SW 1271 (cell line): ENCODE measurements at places on chromosomes 7 and 10.

DNA sequence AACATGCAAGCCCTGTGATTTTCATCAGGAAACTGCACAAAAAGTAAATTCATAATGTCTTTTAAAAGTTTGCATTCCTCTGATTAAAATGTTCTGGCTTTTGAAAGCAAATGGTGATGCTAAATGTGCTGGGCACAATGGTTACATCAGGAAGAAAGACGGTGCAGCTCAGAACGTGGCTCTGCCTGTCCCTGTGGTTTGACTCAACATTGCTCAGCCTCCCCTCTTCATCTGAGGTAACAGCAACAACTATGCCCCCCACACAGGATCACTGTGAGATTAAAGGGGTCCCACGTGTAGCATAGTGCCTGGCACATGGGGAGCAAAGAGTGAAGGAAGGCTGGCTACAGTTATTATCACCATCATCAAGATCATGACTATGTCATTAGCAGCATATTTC is 44.0 kb downstream of the PARD3 start:
- DNase-seq: no peak

DNA sequence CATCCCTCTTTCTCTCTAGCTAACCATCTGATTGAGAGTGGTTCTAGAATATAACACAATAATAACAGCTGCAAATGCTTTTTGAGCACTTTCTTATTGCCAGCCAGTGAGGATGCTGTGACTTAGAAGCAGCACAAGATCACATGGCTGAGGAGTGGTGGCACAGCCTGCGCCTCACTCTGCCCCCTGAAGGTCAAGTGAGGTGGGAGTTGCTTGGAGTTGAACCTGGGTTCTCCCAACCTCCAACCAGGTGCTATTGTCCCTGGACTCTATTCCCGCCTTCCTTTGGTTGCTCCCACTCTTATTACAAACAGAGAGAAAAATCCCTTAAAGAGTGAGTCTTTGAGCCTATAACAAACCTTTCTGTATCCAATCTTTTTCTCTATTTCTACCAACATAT is 280.3 kb upstream of the PODXL start:
- no peak for DNase-seq

GRCh38 chr7:102836191-102836919 is 76.4 kb upstream of the LRRC17 start:
- peak; percentile 38 for DNase-seq

DNA sequence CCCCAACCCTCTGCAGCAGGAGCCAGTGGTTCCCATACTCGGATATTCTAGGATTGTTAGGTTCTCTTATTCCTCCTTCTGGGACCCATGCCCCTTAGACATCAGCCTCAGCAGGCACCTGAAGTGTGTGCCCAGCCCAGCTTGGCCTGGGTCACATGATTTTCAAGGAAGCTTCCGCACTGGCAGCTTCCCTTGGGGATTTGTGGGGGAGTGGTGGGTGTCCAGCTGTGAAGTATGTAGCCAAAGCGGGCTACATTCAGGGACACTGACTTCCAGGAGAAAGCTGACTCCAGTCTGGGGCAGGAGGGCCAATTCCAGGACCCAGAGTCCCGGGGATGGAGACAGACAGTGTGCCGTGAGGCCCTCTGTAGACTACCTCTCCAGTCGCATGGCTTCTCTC is 1.3 kb downstream of the LDB1 start:
- no peak for DNase-seq

DNA sequence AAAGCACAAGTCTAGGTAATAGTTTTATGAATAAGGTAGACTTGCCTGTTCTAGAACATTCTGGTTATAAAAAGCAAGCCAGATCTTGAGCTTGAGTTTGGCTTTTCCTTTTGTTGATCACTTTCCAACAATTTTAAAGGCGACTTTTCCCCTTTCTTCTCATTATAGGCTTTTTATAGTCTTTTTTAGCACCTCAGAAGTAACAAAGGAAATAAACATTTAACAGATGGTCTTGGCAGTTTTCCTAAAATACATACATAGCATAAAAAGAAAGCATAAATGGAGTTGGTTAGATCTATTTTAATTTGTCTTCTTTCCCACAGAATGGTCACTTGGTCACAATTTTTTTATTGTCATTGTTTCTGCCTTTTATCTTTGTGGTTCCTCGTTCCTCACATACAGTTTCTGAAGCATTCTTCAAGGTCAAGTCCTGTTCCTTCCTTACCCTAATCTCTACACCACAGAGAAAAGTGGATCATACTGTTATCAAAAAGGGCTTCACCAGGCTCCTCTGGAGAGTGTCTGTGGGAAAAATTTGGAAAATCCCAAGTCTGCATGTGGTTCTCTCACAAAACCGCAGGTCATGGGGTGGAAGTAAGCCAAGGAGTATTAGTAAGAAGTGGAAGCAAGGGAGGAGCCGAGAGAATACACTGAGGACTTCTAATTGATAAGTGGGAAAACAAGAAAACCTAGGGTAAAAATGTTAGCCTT is 31.3 kb downstream of the THNSL1 start:
- no peak for DNase-seq

DNA sequence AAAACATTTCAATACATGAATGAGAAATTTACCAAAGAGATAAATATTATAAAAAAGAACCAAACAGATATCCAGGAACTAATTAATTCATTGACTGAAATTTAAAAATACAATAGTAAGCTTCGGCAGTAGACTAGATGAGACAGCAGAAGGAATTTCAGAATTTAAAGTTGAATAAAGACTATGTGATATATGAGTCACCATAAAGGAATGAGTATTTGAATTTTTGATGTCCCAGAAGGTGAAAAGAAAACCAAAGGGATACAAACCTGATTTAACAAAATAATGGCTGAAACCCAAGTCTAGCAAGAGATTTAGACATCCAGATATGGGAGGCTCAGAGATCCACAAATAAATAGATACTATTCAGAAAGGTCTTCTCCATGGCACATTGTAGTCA is 623.9 kb upstream of the FOXK1 start:
- DNase-seq: no peak

DNA sequence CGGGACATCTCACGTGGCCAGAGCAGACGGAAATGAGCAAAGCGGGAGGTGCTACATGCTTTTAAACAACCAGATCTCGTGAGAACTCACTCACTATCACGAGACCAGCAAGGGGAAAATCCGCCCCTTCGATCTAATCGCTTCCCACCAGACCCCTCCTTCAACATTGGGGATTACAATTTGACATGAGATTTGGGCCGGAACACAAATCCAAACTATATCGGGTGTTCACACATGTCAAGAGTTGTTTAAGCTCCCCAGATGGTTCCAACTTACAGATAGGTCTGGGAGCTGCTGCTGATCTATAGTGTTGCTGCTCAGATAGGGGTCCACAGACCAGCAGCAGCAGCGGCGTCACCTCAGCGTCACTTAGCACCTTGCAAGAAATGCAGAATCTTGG is 194.9 kb downstream of the GPAM start:
- DNase-seq: no peak

GRCh38 chr10:62024026-62024701 is 122.7 kb downstream of the ARID5B start:
- DNase-seq: no peak

DNA sequence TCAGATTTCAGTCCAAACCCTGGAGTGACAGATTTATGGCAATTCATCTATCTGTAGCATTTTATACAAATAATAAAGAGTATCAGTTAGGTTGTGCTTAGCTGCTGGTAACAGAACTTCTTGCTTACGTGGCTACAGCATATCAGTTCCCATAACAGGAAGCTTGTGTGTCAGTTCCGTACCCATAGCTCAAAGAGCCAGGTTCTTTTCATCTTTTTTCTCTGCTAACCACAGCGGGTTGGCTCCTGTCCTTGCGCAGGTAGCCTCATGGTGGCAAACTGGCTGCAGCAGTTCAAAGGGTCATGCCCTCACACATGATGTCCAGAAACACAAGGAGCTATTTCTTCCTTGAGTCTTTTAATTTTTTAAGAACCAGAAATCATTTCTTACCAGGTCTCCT is 1041.8 kb downstream of the GATA3 start:
- no peak for DNase-seq

- no peak for DNase-seq
Measured at GRCh38 chr10:48598243-48598935, 6.5 kb downstream of the ARHGAP22 start.

GRCh38 chr7:138565071-138565450 is 105.0 kb downstream of the TRIM24 start:
- DNase-seq: no peak

DNA sequence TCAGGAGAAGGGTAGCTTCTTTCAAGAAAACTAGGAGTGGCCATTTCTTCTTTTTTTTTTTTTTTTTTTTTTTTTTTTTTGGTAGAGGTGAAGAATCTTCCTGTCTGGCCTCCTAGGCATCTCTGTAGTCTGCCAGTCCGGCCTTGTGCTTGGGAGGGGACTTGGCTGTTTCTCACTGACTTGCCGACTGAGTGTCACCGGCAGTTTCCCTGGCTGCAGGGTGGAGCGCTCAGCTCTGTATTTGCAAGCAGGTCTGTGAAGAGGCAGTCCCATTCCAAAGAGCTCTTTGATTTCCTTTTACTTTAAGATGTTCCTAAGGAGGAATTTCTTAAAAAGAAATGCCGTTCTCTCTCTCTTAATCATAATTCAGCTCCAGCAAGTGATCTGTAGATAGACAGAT is 212.6 kb downstream of the ADRA2A start:
- no peak for DNase-seq

DNA sequence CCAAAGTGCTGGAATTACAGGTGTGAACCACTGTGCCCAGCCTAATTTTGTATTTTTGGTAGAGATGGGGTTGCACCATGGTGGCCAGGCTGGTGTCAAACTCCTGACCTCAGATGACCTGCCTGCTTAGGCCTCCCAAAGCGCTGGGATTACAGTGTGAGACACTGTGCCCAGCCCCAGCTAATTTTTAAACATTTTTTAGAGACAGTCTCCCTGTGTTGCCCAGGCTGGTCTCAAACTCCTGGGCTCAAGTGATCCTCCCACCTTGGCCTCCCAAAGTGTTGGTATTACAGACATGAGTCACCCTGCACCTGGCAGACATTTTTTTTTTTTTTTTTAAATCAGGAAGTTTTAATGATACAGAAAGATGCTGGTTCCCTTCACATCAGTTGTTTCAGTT is 15.5 kb downstream of the DENND10 start:
- DNase-seq: no peak

DNA sequence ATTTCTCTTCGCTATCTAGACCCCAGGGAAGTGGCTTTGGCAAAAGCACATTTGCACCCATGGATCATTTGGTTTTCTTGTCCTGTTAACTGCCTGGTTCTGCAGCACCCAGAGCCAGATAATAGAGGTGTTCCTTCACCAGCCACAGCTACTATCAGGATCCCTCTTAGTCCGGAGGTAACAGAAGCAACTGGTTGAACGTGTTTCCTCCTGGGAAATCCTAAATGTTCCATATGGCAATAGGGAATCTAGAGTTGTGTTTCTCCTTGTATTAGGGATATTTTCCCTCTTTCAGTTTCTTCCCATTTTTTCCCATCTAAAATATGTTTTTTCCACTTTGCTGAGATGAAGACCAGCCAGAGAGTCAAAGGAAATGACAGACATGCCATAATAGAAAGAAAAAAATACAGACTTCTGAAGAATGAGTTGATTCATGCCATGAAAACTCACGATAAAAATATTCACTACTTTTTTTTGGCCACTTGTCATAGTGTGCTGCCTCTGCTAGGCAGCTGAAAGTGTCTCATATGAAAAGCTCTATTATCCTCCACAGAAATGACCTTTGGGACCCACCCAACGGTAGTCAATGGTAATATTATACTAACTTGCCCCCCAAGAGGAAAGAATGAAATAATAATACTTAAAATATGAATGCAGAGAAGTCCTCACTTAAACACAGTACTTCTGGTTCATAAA is 472.8 kb downstream of the KCNMA1 start:
- peak; percentile 68 for DNase-seq

DNA sequence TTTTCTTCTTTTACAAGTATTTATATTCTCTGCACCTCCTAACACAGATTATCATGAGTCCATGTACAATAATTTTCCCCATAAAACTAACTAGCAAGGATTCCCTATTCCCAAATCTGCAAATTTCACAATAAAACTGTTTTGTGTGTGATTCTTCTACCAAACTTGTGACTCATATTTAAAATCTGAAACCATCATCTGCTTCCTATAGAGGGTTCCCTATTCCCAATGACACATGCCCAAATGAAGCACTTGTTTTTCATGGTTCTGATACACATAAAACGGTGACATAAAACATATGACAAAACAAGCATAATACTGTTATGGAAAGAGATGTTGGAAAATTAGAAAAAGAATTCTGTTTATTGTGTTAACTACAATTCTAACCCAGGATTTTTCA is 657.6 kb downstream of the PARD3 start:
- no peak for DNase-seq
